ENCODE measurements at places on chromosomes 6 and 20. TPM values are rescaled to one million over a fixed set of nuclear protein-coding genes. Genes with fewer than 3 reads are reported as not detected.
A peak's percentile ranks its signal among the peaks of the same experiment; 100 is the strongest.

GRCh38 chr6:109892451-109893435, 85.4 kb upstream of the GPR6 start:
- H3K4me1 ChIP-seq, result no peaks in the 10 kb centered on the region
- no peak overlapping the region for H3K4me3 ChIP-seq
- H3K27ac ChIP-seq, result no peak overlapping the region
- no peak for DNase-seq

- H3K27me3 ChIP-seq, result no peaks in the 10 kb centered on the region
- no peaks in the 10 kb centered on the region for H3K36me3 ChIP-seq
- DNase-seq, result peak; percentile 27
Observed at GRCh38 chr6:149313070-149313469, 4.4 kb upstream of the TAB2 start.

DNA sequence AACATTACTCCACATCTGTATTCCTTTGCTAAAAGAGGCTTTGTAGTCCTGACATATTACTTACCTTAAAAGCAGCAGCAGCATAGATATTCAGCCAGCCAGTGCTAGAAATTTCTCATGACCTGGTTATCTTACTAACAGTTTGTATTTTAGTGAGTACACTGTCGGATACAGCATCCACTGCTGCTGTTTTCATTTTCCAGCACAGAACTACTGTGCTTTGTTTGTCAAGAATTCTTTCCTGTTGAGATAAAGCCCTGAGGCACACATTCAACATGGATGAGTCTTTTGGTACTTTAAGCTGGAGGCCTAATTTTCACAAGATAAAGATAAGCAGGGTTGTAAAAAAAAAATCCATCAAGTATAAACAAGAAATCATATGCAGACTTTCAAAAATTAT, 311.2 kb upstream of the OPRM1 start:
- H3K36me3 ChIP-seq, result no peaks in the 10 kb centered on the region
- no peak overlapping the region for H3K4me3 ChIP-seq
- no peak overlapping the region for H3K27ac ChIP-seq
- no peak for DNase-seq
- no peaks in the 10 kb centered on the region for H3K27me3 ChIP-seq

DNA sequence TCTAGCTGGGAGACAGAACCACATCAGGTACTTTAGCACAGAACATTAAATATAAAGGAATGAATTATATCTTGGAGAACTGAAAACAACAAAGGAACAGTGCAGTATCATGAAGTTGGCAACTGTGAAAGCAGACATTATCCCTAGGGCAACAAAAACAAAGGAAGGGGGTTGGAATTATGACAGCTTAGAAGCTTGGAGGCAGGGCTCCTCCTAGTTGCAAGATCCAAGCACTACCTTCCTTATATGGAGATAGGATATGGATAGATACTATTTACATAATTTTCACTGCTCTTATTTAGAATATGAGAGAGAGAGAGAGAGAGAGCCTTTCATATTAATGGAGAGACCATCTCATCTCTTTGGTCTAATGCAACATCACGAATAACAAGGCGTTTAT, 27.0 kb downstream of the TMEM14A start:
- H3K27me3 ChIP-seq, result no peaks in the 10 kb centered on the region
- no peaks in the 10 kb centered on the region for H3K36me3 ChIP-seq
- no peaks in the 10 kb centered on the region for H3K4me1 ChIP-seq
- H3K4me3 ChIP-seq, result no peak overlapping the region
- no peak overlapping the region for H3K27ac ChIP-seq
- no peak for DNase-seq

DNA sequence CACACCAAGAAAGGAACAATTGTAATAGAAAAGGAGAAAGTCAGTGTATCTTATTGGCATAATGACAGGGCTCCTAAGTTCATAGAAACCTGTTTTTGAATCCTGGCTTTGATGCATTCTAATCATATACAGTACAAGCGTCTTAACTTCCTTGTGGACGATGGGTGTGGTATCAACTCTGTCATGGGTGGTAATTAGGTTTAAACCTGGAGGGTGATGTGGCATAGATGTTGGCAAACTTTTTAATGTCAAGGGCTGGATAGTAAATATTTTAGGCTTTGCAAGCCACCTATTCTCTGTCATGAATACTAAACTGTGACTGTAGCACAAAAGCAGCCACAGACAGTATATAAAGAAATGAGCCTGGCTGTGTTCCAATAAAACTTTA, 138.7 kb upstream of the EDN1 start:
- H3K4me1 ChIP-seq, result no peaks in the 10 kb centered on the region
- no peaks in the 10 kb centered on the region for H3K27me3 ChIP-seq

GRCh38 chr20:56483970-56484369, 15.5 kb downstream of the RTF2 start:
- no peak overlapping the region for H3K4me3 ChIP-seq
- DNase-seq, result no peak
- H3K4me1 ChIP-seq, result no peaks in the 10 kb centered on the region
- no peak overlapping the region for H3K27ac ChIP-seq
- H3K36me3 ChIP-seq, result peaks cover 82% of the 10 kb centered on the region

DNA sequence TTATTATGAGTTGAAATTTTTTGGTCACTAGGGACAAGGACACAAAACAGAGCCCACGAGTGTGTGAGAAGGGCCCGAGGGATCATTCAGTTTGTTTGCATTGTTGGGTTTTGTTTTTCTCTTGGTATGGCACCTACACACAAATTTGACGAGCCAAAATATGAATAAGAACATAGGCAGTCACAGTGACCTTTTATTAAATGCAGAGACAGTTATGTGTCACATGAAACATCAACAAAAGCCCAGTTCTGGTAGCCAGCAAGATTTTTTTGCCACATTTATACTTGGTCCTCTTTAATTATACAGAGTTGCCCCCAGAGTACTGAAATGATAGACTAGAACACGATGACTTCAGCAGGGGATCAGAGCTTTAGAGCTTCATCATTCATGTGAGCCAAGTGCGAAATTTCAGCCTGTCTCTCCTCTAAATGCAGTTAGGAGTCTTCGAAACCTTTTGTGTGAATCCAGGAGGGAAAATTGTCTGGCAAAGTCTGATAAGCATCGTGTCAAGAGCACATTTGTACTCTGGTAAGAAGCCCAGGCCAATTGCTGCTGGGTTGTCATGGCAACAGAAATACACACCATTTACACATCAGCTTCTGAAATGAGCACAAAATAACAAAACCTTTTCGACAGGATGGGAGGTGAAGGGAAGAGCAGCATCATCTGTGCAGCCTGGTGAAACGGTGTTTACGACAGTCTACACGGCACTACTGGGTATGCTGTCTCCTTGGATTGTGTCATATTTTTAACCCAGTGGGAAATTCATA, 79.2 kb upstream of the RIPOR2 start:
- H3K36me3 ChIP-seq, result no peaks in the 10 kb centered on the region
- H3K4me1 ChIP-seq, result no peaks in the 10 kb centered on the region
- H3K4me3 ChIP-seq, result no peak overlapping the region
- DNase-seq, result no peak
- H3K27ac ChIP-seq, result no peak overlapping the region

DNA sequence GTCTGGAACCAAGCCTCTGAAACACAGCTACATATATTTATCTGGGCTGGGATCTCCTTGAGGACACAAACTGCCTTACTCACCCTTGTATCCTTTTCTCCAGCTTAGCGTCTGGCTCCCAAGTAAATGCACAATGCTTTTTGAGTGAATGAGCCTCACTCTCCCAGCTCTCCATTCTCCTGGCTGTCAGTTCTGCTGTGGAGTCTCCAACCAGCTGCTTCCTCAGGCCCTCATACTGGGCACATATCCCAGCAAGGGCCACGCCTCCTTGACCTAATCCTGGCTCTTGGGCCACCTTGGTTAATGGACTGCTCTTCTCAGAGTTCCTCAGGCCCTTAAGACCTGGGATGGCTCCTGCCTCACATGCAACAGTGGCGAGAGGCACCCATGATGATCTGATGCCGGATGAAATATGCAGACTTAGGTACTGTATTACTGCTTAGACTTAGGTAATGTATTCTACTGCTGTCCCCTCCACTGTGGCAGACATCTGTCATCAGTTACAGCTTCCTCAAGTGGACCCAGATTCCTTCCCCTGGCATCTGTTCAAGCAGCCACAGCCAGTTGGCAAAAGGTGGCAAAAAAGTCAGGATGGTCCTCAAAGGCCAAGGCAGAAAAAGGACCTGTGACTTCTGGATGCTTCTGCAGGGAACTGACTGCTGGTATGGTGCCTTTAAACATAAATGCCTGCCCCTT, 16.5 kb downstream of the SNHG17 start:
- H3K36me3 ChIP-seq, result peaks cover 73% of the 10 kb centered on the region
- no peaks in the 10 kb centered on the region for H3K27me3 ChIP-seq
- no peak overlapping the region for H3K4me3 ChIP-seq

GRCh38 chr6:56505512-56506260, 137.0 kb downstream of the DST start:
- no peak overlapping the region for H3K4me3 ChIP-seq
- H3K27me3 ChIP-seq, result no peaks in the 10 kb centered on the region
- no peaks in the 10 kb centered on the region for H3K4me1 ChIP-seq

Gene PCMT1
- 231 TPM for total RNA-seq

Gene WRNIP1
- total RNA-seq, result 48.6 TPM

Gene CYP21A2
- total RNA-seq, result 1.3 TPM

Gene PCIF1
- total RNA-seq, result 29.4 TPM

Gene SLC24A3
- not detected for total RNA-seq

Gene DUSP15
- total RNA-seq, result not detected

Gene CCN5
- not detected for total RNA-seq

Gene SLC2A10
- total RNA-seq, result 0.58 TPM

Gene FLRT3
- total RNA-seq, result 0.04 TPM

All from K562 (cell line).